Fibroblast of upper back skin (primary cell): ENCODE measurements at places on chromosomes 13 and 19.

DNA sequence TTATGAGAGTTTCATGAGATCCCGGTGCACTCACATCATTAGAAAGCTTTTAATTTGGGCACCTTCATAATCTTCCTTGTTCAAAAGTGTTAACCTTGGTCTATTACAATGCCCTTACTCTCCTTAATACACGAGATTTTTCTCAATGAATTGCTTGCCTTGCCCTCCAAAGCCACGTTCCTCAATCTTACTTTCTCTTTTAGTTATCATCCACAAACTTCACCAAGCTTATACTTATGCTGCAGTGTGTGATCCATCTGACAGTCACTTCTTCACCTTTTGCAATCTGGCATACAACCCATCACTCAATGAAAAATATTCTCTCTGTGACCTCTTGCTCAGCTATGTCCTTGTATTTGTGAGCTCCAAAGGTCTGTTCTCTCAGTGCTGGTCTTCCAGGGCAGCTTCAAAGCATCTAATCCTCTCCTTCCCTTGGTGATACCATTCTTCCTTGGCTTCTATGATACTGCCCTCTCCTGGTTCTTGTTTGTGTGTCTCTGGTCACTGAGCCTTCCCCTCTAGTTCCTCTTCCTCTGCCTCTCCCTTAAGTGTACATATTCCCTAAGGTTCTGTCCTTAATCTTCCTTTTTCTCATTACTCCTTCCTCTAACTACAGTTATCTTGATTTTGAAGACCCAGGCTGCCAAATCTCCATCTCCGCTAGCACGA is 202.2 kb upstream of the STARD13 start:
- DNase-seq: peak; percentile 44

GRCh38 chr13:35219021-35219420 is 257.5 kb downstream of the MAB21L1 start:
- no peak for DNase-seq

GRCh38 chr13:98584668-98585397 is 7.9 kb upstream of the STK24 start:
- DNase-seq: peak; percentile 47

- DNase-seq: no peak
Observed at GRCh38 chr19:3691372-3691716, 8.9 kb downstream of the PIP5K1C start.

GRCh38 chr19:1133471-1133929 is 29.7 kb downstream of the GPX4 start:
- DNase-seq: no peak

- DNase-seq: peak; percentile 98
Observed at GRCh38 chr13:74217811-74218210, 83.6 kb upstream of the KLF12 start.

DNA sequence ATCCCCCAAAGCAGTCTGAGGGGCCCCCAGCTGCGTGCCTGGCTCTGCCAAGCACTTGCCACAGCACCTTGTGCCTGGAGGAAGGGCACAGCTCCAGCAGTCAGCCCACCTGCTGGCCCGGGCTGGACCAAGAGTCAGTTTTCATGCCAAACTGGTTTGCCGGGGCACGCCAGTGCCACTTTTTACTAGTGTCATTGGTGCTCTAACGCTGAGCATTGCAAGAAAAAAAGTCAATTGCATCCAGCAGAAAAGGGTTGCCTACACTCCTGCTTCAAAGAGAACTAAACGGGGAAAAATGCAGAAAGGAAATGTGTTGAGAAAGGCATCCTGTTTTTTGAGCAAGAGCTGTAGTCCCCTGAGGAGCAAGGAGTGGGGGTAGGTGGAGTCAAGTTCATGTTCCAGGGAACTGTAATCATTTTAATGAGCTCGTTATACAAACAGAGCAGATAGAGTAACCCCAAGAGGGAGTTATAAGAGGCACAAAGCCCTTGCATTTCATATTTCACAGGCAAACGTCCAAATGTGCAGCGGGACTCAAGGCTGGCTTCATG is 68.4 kb downstream of the F2RL3 start:
- peak; percentile 7 for DNase-seq

DNA sequence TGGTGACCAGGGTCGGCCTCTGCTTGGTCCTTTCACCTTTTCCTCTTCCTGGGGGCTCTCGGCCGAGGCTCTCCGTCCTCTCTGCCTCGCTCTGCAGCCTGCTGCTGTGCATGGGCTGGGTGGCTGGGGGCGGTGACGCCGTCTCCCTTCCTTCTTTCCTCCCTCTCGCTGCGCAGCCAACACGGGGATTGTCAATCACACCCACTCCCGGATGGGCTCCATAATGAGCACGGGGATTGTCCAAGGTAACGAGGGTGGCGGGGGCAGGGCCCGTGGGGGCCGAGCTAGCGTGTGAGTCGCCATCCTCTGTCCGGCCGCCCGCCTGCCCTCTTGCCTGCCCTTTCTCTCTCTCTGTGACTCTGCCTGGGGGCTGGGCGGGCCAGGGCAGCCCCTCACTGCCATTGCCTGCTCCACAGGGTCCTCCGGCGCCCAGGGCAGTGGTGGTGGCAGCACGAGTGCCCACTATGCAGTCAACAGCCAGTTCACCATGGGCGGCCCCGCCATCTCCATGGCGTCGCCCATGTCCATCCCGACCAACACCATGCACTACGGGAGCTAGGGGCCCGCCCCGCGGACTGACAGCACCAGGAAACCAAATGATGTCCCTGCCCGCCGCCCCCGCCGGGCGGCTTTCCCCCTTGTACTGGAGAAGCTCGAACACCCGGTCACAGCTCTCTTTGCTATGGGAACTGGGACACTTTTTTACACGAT is 7.1 kb downstream of the YIPF2 start:
- no peak for DNase-seq

DNA sequence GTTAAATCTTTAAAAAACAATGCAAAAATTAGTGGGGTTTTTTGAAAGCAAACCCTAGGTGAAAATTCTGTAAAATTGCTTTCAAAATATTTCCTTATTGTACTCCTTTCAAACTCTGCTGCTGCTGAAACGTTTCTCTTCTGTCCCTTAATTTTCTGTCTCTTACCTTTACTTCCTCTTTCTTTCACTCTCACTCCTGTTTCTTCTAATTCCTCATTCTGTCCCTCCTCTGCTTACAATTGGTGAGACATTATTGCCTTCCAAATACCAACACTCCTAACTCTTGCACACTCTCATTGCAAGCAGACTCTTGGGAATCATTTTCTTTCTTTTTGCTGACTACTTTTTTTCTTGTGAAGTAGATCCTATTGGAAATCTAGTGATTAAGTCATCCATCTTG is 685.6 kb upstream of the SLITRK1 start:
- DNase-seq: no peak

DNA sequence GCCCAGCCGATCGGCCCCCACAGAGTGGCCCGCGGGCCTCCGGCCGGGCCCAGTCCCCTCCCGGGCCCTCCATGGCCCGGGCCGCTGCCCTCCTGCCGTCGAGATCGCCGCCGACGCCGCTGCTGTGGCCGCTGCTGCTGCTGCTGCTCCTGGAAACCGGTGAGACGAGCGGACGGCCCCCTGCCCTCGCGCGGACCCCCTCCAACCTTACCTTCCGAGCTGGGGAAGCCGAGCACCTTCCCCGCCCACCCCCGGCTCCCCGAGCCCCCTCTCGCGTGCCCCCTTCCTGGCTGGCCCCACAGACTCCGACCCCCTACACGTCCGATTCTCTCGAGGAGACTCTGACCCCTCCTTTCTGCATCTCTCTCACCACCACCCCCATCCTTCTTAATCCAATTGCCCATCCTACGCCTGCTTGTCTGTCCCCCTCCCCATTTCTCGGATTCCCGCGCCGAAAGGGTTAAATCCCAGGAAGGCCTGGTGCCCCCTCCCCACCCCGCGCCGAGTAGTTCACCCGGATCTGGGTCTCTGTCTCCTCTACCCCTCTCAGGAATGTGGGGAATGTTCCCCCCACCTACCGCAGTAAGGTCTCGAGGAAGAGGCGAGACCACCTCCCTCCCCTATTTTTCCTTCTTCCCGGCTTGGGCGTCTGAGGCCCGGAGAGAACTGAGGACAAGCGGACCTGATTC is 502 bp downstream of the NECTIN2 start:
- peak; percentile 62 for DNase-seq

DNA sequence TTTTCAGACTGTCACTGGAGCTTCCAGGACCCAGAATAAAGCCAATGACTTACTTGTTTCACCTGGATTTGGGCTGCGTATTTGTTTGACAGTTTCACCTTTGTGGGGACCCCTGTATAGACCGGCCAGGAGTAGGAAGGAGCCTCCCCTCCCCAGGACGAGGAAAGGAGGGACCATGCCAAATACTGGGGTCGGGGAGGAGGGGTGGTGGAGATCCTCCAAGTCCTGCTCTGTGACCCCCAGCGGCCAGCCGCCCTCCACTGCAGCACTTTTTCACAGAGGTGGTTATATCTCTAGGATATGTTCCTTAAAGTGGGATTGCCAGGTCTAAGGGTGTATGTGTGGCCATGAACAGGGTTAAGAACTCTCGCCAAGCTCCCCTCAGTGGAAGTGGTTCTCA is 25.7 kb upstream of the ZNF492 start:
- no peak for DNase-seq

DNA sequence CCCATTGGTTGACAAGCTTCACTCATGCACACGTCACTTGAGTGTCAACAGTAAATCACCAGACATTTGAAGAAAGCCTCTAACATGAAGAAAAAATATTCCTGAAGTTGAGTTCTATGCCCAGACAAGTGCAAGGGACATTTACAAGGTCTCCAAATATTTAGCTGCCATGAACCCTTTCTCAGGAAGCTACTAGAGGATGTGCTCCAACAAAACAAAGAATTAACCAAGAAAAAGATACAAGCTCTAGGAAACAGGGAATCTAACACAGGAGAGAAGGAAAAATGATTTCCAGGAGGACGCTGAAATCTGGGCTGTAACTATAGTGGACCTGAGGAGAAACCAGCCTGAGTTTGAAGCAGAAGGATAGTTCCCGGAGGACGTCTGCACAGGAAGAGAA is 45.7 kb upstream of the KATNAL1 start:
- DNase-seq: no peak

DNA sequence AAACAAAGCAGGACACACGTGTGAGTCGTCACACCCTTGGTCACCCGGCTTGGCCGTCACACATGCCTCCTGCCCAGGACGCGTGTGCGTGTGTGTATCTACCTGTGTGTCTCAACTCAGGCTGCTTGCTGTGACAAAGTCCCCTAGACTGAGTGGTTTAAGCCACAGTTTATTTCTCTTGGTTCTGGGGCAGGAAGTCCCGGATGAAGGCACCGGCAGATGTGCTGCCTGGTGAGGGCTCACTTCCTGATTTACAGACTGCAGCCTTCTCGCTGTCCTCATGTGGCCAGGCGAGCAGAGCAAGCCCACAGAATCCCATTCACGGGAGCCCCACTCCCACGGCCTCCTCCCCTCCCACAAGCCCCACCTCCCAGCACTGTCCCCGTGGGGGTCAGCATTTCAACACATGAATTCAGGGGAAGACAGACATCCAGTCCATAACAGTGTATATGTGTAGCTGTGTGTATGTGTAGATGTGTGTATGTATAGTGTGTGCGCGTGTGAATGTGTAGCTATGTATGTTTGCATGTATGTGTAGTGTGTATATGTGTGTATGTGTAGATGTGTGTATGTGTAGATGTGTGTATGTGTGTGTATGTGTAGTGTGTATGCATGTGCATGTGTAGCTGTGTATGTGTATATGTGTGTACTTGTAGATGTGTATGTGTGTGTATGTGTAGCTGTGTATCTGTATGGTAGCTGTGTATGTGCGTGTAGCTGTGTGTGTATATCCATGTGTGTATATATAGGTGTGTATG is 51.5 kb downstream of the MCF2L start:
- DNase-seq: no peak

DNA sequence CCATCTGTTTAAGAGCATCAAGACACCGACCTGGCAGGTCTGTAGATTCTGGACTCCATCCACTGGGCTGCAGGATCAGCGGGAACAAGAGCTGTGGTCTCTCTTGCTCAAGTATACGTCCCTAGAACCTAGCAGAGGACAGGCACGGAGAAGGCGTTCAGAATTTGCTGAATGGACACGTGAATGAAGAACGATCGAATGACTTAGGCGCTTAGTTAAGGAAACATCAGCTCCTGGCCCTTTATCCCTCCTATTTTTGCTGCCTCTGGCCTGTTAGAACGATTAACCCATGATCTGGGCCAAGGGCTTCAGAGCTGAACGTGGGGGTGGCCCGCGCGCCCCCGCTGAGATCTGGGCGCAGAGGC is 953 bp downstream of the DZIP1 start:
- no peak for DNase-seq

- DNase-seq: no peak
Observed at GRCh38 chr13:113650731-113651148, 7.3 kb downstream of the ATP4B start.

DNA sequence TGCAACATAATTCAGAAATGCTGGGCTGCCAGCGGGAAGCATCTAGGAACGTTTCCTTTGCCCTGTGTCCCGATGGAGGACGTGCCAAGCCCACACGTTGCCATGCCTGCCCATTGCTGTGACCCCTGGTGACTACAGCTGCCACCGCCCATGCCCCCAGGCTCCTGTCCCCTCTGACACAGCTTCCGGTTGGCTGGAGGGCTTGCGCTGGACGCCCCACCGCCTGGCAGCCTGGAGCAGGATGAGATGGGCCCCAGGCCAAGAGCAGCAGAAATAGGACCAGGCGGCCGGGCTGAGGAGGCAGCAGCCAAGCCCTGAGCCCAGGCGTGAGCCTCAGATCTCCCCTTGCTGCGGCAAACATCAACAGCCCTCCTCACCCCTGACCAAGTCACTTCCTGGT is 125.9 kb downstream of the COL4A2 start:
- DNase-seq: no peak

DNA sequence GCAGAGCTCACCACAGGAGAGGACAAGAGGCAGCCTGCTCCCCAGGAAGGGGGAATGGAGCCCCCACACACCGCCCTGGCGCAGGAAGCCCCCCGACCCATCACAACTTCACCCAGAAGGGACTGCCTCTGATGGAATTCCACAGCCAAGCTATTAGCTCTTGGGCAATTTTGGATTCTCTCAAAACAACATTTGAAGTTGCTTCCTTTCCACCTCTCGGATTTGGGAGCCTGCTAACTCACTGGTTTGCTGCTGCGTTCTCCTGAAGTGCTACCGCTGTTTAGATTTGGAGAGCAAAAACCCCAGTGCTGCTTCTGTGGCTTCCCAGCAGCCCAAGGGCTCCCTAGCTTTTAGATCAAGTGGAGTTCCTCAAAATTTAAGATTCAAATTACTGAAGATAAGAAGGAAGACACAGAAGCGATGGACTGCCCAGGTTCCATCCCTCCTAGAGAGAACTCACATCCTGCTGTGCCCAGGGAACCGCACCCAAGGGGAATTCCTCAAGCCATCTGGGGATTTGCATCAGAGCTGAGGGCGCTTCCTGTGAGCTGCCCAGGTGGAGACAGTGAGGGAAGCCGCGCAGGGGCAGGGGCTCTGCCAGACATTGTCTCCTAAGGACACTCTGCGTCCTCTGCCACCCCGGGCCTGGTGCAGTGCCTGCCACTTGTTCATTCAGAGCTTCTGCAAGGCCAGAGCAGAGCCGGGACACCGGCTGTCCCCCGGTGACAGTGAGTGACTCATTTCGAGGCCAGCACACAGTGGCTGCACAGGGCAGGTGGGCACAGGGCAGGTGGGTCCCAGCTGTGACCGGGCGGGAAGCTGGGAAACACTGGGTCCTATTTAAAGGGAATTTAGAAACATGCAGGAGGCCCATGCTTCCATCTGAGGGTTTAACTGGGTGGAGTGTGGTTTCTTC is 45.5 kb downstream of the COL4A1 start:
- no peak for DNase-seq
